ENCODE measurements at places on chromosomes 3 and 15.

- DNase-seq, result no peak
Observed at GRCh38 chr3:44992555-44993470, 16.8 kb downstream of the EXOSC7 start.

DNA sequence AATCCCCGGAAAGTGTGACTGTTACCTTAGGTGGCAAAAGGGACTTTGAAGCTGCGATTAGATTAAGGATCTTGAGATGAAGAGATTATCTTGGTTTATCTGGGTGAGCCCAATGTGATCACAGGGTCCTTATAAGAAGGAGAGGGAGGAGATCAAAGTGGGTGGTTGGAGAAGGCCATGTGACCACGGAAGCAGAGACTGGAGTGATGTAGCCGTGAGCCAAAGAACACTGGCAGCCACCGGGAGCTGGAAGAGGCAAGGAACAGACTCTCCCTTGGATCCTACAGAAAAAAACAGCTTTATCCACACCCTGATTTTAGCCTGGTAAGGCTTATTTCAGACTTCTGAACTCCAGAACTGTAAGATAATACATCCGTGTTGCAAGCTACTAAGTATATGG is 29.9 kb downstream of the CRABP1 start:
- no peak for DNase-seq

DNA sequence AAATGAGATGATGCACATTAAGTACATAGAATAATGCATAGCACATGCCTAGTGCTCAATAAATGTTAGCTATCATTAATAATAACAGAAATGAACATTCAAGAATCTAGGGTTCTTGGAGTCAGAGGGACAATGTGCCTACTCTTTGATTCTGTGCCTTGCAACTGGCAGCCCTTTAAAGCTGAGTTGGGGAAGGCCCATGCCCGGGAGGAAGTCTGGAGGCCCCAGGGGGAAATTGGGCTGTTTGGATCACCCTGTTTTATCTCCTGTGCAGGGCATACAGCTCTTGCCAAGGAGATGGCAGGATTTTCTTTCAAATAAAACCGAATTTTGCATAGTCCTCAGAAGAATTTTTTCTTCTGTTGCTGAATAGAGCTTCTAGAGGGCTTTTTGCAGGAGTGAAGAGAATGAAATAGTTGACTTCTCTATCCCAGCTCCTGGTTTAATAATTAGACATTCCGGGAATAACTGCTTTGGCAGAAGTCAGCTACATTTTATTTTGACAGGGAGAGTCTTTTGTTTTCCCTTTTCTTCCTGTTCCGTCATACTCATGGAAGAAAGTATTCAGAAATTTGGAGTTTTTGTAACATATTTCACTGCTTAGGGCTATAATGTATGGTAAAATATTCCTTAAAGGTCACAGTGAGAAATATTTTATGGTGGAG is 18.0 kb upstream of the KCNAB1 start:
- DNase-seq, result no peak

DNA sequence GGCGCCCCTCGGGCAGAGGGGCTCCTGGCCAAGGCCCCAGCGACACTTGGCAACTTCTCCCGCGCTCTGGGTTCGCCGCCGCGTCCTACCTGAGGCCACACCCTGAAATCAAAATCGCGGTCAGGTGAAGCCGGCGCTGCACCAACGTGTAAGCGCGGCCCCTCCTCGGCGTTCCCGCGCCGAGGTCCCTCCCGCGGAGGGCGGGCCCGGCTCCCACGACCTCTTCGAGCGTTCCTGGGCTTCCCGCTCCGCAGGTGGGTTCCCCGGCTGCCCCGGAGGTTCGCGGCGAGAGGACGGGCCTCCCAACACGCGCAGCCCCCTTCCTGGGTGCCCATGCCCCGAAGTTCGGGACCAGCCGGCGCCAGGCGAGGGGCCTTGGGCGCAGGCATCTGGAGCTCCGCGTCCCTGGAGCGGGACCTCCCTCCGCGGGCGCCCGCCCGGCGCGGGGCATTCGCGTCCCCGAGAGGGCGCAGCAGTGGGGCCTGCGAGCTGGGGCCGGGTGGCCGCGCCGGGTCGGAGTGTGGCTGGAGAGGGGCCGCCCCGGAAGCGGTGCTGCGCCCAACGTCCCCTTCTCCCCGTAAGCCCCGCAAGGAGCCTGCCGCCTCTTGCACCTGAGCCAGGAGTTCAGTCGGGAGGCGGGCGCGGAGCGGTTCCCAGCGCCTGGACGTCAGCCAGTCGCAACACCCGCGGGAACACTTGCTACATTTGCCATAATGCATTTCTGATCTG is 13.7 kb downstream of the PAK6 start:
- DNase-seq, result no peak

GRCh38 chr3:67006460-67006859 is 8.4 kb downstream of the KBTBD8 start:
- no peak for DNase-seq

DNA sequence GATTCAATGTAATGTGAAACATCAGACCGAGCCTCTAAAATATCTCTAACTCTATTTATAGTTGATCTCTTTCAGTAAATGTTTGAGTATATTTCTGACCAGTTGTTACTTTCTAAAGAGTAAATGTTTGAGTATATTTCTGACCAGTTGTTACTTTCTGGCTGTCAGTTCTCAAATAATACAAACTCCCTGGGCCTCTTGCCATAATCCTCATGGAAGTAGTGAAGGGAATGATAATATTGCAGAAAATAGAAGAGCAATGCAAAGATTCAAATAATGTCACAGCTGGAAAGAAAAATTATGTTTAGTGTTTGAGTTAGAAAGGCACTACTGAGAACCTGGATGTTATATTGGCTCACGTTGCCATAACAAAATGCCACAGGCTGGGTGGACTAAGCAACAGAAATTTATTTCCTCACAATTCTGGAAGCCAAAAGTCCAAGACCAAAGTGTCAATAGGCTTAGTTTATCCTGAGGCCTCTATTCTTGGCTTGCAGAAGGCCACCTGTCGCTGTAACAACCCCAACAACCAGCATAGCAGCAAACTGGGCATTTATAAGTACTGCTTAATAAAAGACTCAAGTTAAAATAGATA is 470.6 kb upstream of the BCHE start:
- no peak for DNase-seq

DNA sequence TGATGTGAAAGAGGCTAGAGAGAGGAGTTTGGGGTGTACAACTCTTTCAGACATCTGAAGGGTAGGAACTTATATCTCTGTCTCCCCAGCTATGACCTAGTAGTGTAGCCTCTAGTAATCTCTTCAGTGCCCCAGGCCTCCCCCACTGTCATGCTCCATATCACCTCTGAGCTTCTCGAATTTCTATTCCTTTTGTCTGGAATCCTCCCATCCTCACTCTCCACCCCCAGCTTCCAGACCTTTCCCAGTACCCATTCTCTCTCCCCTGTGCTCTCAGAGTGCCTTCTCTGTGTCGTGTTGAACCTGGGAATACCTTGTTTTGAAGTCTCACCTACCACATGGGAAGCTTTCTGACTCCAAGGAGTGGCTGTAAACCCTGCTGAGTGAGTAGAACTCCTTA is 3.6 kb upstream of the RBPMS2 start:
- DNase-seq, result no peak

- no peak for DNase-seq
Observed at GRCh38 chr3:135736740-135737139, 228.8 kb upstream of the PPP2R3A start.

Data from T-helper 1 cell (primary cell).